ENCODE measurements at places on chromosomes 12 and 14.

DNA sequence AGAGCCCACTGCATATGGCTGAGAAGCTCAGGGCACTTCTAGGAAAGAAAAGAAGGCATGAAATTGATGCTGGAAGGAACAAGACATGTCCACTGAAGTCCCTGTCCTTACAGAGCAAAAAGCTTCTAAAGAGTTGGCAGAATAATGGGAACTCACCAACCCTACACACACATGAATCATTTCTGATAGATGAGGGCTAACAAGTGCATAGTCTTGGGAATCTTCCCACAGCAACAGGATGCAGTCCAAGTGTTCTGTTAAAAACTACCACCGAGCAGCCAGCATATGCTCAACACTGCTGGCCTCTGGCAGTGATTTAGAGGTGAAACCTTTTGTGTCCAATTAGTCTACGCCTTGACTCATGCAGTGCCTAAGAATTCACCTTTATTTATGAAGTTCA is 44.8 kb downstream of the RHOJ start:
- no peak for DNase-seq

- DNase-seq = no peak
Observed at GRCh38 chr14:73372529-73372928, 85.8 kb downstream of the NUMB start.

- no peak for DNase-seq
Observed at GRCh38 chr12:4112290-4112689, 161.3 kb upstream of the CCND2 start.

DNA sequence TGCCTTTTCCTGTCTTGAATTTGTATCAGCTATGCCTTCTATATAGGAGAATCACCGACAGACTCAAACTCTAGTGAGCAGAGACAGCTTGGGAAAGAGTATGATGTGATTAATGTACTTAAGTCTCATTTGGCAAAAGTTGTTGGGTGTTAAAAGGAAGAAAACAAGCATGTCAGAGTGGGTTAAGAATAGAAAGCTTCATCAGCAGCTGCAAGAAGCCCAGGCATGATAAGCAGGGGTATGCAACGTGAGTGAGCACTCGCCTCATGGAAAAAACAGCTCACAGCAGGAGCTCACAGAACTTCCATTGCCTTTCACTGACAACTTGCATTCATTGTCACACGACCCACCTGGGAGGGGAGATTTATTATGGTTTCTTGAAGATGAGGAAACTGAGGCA is 35.9 kb upstream of the WNK1 start:
- no peak for DNase-seq

GRCh38 chr14:58717211-58717610 is 79.4 kb downstream of the DACT1 start:
- DNase-seq = no peak

GRCh38 chr12:118064608-118065007 is 3.6 kb upstream of the WSB2 start:
- no peak for DNase-seq

- DNase-seq = no peak
Observed at GRCh38 chr12:124939079-124939420, 24.6 kb upstream of the UBC start.

DNA sequence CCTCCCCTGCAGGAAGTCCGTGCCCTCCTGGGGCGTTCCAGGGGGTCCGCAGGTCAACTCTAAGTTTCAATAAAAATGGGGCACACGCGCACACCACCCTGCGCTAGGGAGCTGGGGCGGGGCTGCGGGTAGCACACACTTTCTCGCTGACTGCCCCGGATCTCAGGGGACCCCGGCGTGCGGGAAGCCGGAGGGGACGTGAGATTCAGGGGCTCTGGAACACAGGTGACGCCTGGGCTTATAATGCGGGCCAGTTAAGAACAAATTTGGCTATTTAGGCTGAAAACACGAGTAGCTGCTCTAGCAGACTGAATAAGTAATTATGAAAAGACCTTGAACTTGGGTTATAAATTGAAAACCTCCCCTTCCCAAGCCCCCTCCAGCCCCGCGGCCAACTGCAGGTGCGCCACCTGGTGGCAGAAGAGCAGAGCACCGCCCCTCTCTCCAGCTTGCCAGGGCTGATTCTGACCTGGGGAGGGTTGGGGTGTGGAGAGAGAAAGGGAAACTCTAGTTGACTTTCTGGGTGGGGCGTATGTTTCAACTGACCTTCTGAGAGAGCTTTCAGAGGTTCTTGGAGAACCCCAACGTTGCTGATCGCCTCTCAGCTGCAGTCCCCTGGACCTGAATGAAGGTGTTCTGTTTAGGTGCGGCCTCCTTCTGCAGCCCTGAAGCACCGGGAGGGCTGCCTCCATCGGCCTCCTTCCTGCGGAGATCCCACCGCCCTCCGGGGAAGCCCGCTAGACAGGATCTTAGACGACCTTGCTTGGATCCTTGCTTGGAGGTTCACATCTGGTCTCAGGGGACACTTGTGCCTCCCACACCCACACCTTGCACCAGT is 118.4 kb upstream of the EVL start:
- no peak for DNase-seq

DNA sequence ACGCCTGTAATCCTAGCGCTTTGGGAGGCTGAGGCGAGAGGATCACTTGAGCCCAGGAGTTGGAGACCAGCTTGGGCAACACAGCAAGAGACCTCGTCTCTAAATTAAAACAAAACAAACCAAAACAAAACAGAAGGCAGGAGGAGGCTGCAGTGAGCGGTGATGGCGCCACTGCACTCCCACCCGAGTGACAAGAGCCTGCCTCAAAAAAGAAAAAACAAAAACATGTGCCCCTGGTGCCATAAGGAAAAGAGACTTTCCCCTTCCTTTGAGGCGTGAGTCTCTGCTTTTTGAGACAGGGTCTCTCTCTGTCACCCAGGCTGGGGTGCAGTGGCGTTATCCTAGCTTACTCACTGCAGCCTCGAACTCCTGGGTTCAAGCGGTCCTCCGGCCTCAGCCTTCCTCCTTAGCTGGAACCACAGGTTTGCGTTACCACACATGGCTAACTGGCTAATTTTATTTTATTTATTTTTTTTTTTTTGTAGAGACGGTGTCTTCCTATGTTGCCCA is 9.0 kb upstream of the EAPP start:
- DNase-seq = no peak

- peak; percentile 29 for DNase-seq
Observed at GRCh38 chr12:103928682-103929045, 1.5 kb upstream of the HSP90B1 start.

GRCh38 chr12:38543151-38543550 is 226.6 kb downstream of the ALG10B start:
- DNase-seq = no peak

DNA sequence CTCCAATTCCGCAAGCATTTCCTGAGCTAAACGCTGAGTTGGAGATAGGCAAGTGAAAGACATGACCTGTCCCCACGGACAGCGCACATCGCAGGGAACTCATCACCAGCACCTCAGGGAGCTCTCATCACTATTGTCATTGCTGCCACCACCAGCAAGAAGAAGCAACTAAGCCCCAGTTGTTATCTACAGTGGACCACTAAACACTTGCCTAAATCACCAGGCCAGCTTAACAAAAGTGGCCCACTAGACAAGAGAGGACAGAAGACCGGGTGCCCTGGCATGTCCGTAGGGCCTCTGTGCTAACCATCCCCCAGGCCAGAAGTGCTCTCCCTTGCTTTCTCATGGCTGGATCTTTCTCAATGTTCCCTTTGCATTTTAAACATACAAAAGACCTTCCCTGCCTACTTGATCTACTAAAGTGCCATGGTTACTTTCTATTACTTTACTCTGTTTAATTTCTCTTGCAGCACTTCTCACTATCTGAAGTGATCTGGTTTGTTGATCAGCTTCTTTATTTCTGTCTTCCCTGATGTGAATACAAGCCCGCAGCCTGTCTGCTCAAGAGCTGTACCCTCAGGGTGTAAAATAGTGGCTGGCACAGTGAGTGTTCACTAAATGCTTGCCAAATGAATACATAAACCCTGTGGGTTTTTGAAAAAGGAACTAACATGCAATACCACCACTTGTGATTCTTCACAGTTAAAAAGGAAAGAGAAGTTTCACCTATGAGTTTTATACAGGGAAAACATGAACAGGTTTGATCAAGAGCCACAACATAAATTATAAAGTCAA is 60.9 kb upstream of the RFLNA start:
- DNase-seq = no peak
